ENCODE measurements at places on chromosomes 16 and 17.

- no peak for ATAC-seq
Measured at GRCh38 chr17:66527335-66527734, 224.9 kb downstream of the PRKCA start.

GRCh38 chr17:57810721-57811637 is 38.9 kb downstream of the MRPS23 start:
- ATAC-seq, result peak; percentile 43

DNA sequence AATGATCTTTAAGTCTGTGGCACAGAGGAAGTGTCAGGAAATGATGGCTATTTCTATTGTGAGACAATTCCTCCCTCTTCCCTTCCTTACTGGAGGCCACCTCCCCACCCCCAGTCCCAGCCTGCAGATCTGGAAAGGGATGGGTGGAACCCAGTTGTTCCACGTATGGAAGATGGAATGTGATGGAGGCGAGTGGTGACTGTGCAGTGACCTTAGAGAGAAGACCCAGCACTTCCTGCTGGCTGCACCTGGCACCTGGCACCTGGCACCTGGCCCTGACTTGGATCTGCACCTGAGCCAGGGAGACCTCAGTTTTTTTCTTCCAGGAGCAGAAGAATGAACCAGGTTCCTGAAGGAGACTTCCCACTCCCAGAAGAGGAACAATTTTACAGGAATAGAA is 33.0 kb upstream of the TMC5 start:
- ATAC-seq, result no peak

DNA sequence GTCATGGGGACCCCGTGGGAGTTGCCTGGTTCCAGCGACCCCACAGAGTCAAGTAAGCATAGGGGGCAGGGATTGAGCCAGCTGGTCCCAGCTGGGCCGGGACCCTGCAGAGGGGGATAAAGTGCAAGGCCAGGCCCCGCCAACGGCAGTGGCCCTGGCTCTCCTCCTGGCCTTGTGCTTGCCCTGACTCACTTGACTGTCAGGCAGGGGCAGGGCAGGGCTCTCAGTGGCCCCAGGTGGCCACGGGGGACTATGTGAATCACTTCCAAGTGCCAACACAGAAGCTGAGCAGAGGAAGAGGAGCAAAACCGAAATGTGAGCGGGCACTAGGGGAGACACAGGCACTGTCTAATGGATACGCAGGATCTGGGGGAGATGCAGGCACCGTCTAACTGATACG is 21.6 kb upstream of the NCBP3 start:
- no peak for ATAC-seq

DNA sequence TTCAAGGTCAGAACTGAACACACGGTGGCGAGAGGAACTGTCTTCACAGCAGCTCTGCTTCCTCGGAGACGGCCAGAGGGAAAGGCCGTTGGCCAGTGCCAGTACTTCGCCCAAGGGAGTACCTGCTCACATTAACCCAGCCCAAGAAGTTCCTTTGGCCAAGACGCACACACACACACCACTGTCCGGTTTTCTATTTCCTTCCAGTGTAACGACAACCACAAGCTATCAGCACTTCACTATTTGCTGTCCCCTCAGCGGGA is 744 bp upstream of the GGNBP2 start:
- ATAC-seq, result peak; percentile 31

DNA sequence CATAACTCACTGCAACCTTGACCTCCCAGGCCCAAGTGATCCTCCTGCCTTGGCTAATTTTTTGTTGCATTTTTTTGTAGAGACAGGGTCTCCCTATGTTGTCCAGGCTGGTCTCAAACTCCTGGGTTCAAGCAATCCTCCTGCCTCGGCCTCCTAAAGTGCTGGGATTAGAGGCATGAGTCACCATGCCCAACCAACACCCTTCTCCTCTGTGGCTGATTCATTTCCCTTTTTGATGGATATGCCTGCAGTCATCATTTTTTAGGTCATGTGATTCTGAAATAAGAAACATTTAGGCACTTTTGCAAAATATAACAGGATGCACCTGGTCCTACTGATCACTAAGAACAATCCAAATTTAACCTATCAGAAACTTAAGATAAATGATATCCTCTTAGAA is 44.0 kb upstream of the YPEL2 start:
- ATAC-seq, result no peak

- peak; percentile 2 for ATAC-seq
Measured at GRCh38 chr16:19524616-19525384, 1.1 kb downstream of the CCP110 start.

- no peak for ATAC-seq
Measured at GRCh38 chr17:41296846-41297245, 5.8 kb downstream of the KRTAP29-1 start.

DNA sequence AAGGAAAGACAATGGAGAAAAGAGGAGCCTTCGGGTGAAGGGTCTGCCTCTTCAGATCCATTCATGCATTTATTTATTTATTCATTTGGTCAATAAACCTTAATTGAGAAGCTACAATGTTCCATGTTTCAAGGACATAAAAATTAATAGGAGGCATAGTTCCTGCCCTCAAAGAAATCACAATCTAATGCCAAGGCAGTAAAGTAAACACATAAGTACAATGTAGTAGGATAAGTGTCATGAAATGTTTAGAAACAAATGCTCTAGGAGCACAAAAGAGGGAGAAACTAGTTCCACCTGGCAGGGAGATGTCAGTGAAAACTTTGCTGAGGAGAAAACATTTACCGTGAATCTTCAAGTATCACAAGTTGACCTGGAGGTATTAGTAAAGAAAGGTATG is 103.5 kb upstream of the NOG start:
- no peak for ATAC-seq

- peak; percentile 47 for ATAC-seq
Measured at GRCh38 chr17:48869821-48870318, 22.7 kb upstream of the ATP5MC1 start.

- peak; percentile 96 for ATAC-seq
Measured at GRCh38 chr16:72291531-72291981, 119.6 kb upstream of the PMFBP1 start.

GRCh38 chr16:1481906-1482835 is 6.6 kb downstream of the PTX4 start:
- ATAC-seq, result no peak

- no peak for ATAC-seq
Measured at GRCh38 chr16:57675741-57676551, 7.8 kb downstream of the ADGRG3 start.

DNA sequence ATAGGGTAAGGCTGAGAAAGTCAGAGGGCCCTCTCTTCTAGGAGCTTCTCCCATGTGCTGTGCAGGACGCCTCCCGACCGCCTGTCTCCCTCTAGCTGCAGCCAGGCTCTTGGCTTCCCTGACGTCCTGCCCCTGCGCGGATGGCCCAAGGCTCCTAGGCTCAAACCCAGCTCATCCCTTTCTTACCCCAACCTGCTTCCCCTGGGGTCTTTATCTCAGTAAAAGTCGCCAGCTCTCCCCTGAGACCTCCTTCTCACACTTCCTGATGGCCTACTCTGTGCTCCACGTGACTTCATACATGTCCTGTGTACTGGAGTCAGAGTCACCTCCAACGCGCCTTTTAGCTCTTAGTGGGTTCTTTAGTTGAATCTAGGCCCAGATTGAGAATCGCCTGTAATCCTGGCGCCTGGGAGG is 1.1 kb upstream of the ZNF747 start:
- peak; percentile 79 for ATAC-seq

DNA sequence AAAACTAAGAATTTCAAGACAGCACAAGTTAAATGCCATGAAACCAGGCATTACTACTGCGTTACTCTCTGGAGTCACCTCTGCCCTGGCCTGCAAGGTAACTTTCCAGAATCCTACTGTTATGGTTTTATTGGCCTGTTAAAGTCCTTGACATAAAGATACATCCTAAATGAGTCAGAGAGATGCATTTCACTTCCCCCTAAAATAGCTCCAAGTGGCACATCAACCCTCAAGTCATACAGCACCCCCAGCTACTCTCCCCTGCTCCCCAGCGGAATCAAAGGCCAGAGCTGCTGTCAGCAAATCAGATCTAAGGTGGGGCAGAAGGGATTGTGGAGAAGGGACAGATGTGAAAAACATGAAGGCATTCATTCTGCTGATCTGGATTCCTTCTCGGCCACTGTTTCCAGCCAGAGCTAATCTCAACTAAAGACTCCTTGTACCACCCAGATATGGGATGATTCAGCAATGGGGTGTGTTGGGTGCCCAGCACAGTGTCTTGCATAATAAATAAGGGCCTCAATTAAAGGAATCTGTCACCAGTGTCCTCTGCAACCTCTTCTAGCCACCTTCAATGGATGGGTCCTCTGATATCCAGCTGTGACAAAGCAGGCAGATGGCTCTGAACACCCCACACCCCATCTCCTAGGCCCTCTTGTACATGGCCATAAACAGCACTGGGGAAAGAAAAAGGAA is 8.5 kb upstream of the CCL1 start:
- no peak for ATAC-seq

- no peak for ATAC-seq
Measured at GRCh38 chr17:72296456-72296855, 175.6 kb downstream of the SOX9 start.

- no peak for ATAC-seq
Measured at GRCh38 chr17:69547947-69548346, 133.4 kb downstream of the MAP2K6 start.

- no peak for ATAC-seq
Measured at GRCh38 chr16:27449434-27450195, 47.6 kb downstream of the IL21R start.

- peak; percentile 70 for ATAC-seq
Measured at GRCh38 chr17:73142872-73143381, 21.9 kb upstream of the SSTR2 start.

GRCh38 chr16:85983606-85984230 is 84.8 kb downstream of the IRF8 start:
- ATAC-seq, result no peak

GRCh38 chr16:13298666-13299065 is 397.3 kb downstream of the SHISA9 start:
- ATAC-seq, result no peak

- ATAC-seq, result no peak
Measured at GRCh38 chr17:42530952-42531454, 5.0 kb upstream of the NAGLU start.

GRCh38 chr16:11572301-11572995 is 14.3 kb downstream of the LITAF start:
- no peak for ATAC-seq

GRCh38 chr16:89402962-89403361 is 87.4 kb downstream of the ANKRD11 start:
- no peak for ATAC-seq

DNA sequence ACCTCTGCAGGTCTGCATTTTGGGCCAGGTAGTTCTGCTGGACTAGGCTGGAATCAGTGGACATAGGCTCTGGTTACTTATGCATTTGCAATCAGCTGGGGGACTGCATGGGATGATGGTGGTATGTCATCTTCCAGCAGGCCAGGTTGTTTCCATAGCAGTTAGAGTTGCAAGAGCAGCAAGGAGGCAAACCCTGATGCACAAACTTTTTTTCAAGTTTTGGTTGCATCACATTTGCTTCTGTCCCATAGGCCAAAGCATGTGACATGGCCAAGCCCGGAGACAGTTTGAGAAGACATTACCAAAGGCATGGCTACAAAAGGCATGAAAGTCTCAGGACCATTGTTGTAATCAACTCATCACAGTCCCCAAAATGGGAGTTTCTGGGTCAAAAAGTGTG is 58.2 kb downstream of the PRKCB start:
- ATAC-seq, result no peak

- ATAC-seq, result no peak
Measured at GRCh38 chr17:45789874-45790273, 5.8 kb downstream of the CRHR1 start.

- no peak for ATAC-seq
Measured at GRCh38 chr16:57409065-57409464, 4.5 kb downstream of the CCL17 start.

GRCh38 chr17:38509772-38510420 is 81.6 kb downstream of the ARHGAP23 start:
- ATAC-seq, result peak; percentile 9

GRCh38 chr17:7740481-7741001 is 23.0 kb downstream of the DNAH2 start:
- no peak for ATAC-seq

DNA sequence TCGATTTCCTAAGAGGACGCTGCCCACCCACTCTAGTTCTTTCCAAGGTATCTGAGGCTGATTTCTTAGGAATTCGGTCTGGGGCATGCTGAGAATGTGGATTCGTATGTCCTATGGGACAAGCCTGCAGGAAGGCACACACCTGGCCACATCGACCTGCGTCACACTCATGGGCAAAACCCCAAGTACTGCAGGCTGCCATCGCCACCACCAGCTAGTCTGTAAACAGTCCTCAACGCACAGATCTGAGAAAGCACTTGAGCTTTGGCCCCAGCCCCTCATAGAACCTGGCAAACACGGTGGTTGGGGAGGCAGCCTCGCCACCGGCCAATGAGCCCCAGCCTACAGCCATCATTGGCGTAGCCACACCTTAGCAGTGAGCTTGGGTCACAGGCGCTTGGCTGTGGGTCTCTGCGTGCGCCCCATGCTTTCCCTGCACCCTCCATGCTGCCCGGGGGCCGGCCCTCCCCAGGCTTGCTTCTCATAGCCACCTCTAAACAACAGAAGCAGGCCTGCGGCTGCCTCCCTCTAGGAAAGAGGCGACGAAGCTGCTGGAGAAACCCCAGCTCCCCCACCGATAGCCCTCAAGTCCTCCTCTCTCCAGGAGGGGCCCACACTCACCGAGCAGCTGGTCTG is 75.1 kb downstream of the ZNF778 start:
- no peak for ATAC-seq

GRCh38 chr17:73104450-73104849 is 12.0 kb upstream of the SLC39A11 start:
- no peak for ATAC-seq

DNA sequence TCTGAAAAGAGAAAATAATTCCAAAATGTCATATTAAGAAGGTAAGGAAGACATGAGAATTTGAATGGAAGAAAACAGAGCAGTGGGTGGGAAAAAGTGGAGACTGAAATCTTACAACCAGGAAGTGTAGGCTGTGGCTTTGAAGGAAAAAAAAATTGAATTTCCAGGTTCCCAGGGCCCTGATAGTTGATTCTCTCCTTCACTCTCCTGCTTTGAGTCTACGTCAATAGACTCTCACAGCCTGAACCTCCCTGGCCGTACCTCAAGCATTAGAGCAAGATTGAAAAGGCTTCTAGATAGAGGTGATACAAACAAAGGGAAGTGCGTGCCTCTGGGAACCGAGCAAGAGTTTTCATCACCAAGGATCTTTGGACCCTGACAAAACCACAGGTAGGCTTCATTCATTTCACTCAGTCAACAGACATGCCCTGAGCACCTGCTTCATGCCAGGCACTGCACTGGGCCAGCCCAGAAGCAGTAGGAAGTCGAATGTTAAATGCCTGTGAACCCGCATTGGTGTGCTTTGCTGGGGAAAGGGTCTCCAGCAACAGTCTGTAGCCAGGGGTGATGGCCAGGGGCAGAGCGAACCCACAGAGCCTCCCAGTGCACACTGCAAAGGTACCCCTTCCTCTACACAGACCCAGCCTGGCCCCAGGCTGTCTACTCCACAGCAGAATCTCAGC is 163.9 kb downstream of the SLC39A11 start:
- no peak for ATAC-seq

Measured in SK-N-SH treated with all-trans-retinoic acid at 6 μM for 48 hours (cell line).